Stimulated activated CD8-positive, alpha-beta memory T cell treated with anti-CD3 and anti-CD28 coated beads, Interleukin-4, amount 100 ng/mL, for 1 hour (primary cell): ENCODE measurements at places on chromosomes 5 and 9.

DNA sequence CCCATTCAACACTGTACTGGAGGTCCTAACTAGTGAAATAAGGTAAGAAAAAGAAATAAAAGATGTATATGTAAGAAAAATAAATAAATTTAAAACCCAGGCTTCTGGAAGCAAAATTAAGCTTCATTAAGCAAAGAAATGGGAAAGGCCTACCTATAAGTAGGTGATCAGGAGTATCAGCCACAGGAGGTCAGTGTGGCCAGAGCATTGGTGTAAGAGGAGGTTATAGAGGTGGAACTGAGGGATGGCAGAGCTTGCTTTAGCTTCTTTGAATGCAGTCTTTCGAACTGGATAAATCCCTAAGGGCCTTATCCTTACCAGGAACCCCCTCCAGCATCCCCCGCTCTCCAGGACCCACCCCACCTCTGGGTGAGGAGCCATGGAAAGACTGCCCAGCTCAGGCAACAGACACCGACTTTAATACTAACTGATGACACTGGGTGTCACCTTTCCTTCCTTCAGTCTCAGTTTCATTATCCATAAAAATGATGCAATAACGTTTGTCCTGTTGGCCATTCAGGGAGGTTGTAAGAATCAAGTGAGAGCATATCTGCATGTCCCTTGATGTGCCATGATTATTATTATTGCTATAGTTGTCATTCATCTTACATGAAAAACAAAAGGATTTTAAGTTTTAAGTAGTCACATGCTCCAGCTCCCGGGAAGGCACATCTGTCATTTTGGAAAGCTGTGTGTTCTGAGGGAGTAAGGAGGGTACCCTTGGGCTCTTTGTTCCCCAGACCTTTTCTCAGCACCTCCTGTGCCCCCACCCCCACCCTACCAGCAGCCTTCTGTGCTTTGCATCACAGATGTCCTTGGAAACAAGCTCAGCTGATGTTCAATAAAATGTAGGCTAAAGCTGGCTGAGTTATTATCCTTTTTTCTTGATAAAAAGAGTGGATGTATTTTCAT lies 50.8 kb upstream of the CTNNA1 start:
- DNase-seq, result no peak

GRCh38 chr9:88641456-88642240 lies 106.7 kb downstream of the NXNL2 start:
- DNase-seq, result no peak

DNA sequence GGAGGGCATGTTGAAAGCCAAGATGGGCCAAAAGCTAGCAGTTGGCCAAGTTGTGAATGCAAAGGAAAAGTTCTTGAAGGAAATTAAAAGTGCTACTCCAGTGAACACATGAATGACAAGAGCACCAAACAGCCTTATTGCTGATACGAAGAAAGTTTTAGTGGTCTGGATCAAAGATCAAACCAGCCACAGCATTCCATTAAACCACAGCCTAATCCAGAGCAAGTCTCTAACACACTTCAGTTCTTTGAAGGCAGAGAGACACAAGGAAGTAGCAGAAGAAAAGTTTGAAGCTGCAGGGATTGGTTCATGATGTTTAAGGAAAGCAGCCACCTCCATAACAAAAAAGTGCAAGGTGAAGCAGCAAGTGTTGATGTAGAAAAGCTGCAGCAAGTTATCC lies 71.6 kb downstream of the ERCC6L2 start:
- DNase-seq, result no peak

DNA sequence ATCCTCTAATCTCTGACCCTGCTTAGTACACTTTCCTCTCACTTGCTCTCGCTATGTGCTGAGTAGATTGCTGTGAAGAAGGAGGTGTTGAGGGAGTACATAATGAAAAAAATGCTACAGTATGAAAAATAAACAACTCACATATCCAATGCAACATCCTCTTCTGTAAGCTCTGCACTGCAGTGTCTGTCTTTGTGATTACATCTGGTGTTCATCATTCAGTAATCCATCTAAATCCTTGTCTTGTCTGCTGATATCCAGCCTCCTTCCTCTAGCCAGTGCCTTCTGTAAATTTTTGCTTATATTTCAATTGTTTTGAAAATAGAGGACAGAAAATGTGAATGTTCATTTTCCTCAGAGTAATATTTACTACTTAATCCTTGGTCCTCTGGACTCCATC lies 57.4 kb upstream of the CDH12 start:
- no peak for DNase-seq

- DNase-seq, result no peak
Measured at GRCh38 chr5:171571663-171572062, 152.2 kb downstream of the FGF18 start.

- DNase-seq, result no peak
Measured at GRCh38 chr9:130417602-130418001, 27.2 kb upstream of the ASS1 start.

GRCh38 chr5:180787711-180788431 lies 14.7 kb downstream of the MGAT1 start:
- DNase-seq, result no peak

GRCh38 chr9:96031916-96032534 lies 156.5 kb downstream of the ERCC6L2 start:
- DNase-seq, result no peak

DNA sequence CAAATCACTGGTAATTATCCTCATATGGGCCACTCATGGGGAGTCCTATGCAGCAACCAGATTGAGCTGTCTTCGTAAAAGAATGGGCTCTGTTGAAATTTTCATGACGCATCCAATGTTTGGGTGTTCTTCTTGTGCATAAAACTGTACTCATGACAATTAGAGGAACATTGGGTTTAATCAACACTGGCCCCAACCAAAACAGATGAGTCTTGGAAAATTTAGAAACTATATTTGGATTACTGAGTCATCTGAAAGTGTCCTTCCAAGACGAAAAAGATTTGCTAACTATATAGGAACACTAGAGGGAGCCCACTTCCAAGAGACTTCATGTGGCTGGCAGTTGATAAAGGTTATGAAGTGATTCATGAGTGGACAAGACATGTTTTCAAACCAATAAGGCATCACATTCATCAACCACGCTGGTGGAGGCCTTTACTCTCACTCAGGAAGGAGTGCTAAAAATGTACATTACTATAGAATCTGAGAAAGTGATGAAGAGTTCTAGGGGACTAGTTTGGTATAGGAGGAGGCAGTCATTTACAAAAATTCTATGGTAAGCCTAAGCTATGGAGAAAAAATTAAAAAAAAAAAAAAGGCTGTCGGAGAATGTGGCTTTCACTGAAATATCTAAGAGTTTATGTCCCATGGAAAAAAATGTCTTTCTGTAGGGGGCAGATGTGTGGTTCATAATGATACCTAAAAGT lies 313.5 kb downstream of the PRDM9 start:
- no peak for DNase-seq

- DNase-seq, result no peak
Measured at GRCh38 chr5:9851458-9851857, 221.3 kb upstream of the TAS2R1 start.

DNA sequence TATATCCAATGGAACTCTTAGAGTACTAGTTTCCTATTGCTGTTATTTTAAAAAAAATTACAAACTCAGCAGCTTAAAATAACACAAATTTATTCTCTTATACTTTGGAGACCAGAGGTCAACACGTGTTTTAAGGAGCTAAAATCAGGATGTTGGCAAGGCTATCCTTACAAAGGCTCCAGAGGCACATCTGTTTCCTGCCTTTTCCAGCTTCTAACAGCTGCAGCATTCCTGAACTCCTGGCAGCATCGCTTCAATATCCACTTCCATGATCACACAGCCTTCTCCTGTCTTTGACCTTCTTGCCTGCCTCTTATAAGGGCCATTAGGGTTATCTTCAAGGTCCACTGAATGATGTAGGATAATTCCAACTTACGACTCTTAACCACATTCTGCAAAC lies 92.2 kb upstream of the CCNG1 start:
- DNase-seq, result no peak

GRCh38 chr9:18474783-18475182 lies 830 bp downstream of the ADAMTSL1 start:
- DNase-seq, result no peak
